Peyer's patch (tissue), 4 donors: ENCODE measurements at places on chromosomes 7 and 10.

DNA sequence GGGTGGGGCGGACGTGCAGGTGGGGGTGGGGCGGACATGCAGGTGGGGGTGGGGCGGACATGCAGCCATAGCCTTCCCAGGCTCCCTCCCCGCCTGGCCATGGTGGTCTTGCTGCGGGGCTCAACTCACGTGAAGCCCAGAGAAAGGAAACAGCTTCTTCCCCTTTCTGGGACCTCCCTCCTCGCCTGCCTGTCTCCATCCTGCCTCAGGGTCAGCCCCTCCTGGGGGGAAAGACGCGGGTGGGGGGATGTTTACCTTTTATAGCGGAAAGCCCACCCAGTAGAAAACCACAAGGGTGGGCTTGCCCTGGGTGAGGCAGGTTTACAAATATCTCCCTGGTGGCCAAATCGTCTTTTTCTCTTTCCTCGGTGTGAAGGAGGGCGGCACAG is 520.0 kb downstream of the GLRX3 start:
- DNase-seq: no peak

- no peak for DNase-seq
These were observed 31.5 kb downstream of the UNC5B start for GRCh38 chr10:71243756-71244395.

DNA sequence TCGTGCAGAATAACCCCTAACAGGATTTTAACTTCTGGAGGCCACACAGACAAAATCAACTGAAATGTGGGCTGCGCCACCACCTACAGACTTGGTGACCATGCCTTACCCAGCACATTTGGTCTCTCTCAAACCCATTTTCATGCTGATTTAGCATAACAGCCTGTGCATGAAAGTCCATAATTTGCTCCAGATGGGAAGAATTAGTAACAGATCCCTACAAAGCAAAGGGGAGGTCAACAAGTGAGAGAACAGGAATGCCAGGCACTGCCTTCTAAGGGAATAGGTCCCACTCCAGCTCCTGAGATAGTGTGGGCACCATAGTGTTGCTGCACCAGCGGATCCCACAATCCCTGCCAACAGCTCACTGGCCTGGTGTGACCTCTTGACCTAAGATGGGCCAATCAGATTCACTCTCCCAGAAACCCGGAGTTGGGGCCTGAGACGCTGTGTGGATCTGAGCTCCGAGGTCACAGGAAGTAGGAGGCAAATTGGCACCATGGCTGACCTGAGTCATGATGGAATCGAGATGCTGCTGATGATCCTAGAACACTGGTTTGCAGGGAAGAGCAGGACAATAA is 32.4 kb downstream of the SLIT1 start:
- DNase-seq: no peak

DNA sequence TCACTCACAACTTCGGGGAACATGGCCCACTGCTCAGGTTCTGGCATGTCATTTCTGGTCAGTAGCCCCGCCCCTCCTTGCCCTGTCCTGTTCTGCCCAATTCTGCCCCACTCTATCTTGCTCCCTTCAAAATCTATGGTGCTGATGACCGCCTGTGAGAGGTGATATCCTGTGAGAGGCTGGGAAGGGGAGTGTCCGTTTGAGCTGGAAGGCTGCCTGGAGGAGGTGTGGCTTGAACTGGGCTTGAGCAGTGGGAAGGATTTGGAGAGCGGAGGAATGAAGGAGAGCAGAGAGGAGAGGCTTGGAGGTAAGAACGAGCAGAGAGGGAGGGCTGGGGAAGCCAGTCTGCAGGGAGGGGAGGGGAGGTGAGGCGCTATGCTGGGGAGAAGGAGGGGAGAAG is 145.3 kb downstream of the RPS24 start:
- DNase-seq: no peak

DNA sequence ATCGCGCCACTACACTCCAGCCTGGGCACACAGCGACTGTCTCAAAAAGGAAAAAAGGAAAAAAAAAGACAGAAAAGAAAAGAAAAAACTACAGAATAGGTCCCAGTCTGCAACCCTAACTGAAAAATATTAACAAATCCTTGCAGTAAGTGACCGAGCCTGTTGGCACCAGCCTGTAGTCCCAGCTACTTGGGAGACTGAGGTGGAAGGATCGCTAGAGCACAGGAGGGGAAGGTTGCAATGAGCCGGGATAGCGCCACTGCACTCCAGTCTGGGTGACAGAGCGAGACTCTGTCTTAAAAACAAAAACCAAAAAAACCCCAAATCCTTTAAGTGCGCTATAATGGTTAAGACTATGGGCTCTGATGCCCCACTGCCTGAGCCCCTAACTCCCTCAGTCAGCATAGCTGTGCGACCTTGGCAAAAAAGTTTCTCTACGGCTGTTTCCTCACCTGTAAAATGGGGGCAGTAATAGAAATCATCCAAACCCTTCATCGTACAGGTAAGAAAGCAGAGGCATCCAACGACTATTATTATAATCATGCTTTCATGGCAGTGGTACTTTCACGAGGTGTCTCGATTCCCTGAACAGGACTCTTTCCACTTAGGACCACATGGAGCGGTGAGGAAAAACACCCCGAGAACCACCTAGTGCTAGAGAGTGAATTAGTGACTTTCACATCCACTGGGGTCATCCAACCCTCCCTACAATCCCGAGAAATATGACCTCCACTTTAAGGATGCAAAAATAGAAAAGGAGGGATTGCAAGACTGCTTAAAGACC is 755 bp downstream of the TOMM7 start:
- DNase-seq: no peak

DNA sequence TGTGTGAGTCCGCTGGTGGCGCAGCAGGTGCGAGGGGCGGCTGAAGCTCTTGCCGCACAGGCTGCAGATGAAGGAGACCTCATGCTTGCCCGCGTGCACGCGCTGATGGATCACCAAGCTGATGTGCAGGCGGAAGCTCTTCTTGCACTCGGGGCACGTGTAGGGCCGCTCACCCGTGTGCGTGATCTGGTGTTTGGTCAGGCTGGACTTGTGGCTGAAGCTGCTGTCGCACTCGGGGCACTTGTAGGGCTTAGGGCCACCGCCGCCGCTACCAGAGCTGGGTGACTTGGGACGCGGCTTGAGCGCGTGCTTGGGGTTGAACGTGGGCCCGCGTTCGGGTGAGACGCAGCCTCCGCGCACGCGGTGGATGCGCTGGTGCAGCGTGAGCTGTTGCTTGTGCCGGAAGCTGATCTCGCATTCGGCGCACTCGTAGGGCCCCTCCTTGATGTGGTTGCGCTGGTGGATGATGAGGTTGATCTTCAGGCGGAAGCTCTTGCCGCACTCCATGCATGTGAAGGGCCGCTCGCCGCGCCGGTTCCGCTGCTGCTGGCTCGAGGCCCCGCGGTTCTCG is 28.7 kb downstream of the ZNF777 start:
- no peak for DNase-seq

- DNase-seq: peak; percentile 74
These were observed at the start of gene SH2B2 for GRCh38 chr7:102286237-102287110. Gene SH2B2 (plus strand): TSS chr7:102286868. CDS start chr7:102300551, 13,683 bp downstream.

DNA sequence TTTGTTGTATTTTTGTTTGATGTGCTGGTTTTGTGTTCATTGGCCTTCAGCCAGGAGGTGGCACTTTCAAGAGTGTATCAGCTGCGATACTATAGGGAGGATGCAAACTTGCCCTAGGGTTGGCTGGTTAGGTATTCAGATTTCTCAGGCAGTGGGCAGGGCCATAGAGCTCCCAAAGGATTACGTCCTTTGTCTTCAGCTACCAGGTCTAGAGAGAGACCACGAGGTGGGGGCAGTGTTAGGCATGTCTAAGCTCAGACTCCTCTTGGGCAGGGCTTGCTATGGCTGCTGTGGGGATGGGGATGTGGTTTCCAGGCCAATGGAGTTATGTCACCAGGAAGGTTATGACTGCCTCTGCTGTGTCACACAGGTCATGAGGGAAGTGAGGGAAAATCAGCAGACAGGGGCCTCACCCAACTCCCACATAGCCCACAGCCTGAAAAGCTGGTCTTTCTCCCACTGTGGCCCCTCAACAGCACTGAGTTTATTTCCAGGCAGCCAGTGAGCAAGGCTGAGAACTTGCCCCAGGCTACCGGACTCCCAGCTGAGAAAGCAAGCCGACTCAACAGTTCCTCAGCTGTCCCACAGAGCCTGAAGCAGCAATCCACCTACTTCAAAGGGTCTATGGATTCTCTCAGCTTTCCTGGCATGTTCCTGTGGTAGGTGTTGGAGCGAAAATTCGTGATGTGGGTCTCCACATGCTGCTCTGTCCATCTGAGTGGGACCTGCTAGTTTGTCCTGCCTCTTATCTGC is 227.4 kb upstream of the COBL start:
- no peak for DNase-seq

DNA sequence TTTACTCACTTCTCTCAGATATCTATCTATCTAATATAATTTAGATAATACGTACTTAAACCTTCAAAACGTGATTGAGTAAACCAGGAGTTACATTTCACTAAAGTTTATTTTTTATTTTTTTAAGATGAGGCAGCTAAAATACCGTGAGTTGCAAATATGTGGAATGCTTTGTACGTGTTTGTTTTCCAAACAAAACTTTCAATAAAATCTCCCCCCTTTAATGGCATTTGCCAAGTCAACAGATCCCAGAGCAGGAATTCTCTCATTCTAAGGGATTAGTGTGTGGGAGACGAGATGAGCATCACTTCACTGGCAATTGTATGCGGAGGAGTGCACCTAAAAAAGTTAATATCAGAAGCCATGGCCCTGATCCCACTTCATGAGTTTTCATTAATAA is 53.7 kb upstream of the MAGI2 start:
- DNase-seq: no peak

DNA sequence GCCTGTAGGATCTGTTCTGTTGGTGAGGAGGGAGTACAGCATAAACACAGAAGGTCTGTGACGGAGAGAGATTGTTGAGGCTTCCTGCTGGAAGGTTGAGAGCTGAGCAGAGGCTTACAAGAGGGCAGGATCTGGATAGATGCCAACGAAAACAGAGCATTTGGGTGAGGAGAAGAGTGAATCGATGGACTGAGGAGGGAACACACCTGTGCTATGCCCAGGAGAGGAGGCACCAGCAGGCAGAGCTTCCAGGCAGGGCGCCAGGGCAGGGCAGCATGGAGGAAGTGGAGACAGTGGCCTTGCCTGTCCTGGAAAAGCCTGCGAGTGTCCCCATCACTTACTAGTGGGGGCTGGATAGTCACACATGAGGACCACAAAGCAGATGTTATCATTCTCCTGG is 282.9 kb downstream of the PAXIP1 start:
- DNase-seq: no peak

DNA sequence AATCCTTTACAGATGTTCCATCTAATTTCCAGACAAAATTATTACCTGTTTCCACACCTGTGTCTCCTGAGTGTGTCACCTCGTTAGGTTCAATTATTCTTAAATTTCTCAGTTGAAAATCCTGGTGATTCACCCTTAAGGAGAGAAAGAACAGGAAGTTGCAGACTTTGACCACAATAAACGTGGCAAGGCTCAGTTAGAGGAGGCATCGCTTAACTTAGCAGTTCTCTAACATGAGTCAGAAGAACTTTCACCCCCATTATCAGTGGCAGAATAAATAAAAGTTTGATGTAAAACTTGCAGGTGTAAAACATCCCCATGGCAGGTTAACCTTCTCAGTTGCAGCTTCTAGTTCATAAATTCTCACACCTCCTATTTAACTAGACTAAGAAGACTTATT is 8.3 kb downstream of the XPNPEP1 start:
- no peak for DNase-seq

DNA sequence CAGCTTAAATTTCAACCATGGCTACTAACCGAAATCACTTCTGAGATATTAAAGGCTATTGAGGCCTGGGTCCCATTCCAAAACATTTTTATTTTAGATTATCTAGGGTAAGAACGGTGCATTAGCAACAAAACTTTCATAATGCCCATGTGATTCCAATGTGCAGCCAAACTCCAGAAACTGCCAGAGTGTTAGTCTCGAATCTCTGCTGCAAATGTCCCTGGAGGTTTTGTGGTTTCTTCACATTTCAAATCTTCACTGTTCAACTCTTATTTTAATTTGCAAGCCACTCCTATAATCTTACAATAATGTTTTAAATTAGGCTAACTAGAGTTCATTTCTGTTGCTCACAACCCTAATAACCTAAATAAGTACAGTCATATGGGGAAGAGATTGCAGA is 357.0 kb downstream of the PHF14 start:
- DNase-seq: no peak

DNA sequence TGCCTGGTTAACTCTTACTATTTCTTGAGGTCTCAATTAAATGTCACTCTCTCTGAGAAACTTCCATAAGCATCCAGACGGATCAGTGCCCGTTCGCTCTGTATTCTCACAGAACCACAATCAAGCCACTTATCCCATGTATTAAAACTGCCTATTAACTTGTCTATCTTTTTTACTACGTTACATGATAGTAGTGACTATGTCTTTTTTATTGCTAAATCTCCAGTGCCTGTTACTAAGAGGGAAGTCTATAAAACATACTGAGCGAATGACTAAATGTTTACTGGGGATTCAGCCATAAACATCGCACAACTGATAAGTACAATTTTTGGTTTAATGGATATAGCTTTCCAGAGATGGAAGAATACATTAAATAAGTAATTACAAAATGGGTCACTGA is 399.9 kb downstream of the NXPH1 start:
- no peak for DNase-seq

- peak; percentile 57 for DNase-seq
These were observed 788 bp upstream of the CACNA2D1 start for GRCh38 chr7:82444220-82444909.

GRCh38 chr7:33904681-33905388 is 504 bp upstream of the BMPER start:
- peak; percentile 56 for DNase-seq

DNA sequence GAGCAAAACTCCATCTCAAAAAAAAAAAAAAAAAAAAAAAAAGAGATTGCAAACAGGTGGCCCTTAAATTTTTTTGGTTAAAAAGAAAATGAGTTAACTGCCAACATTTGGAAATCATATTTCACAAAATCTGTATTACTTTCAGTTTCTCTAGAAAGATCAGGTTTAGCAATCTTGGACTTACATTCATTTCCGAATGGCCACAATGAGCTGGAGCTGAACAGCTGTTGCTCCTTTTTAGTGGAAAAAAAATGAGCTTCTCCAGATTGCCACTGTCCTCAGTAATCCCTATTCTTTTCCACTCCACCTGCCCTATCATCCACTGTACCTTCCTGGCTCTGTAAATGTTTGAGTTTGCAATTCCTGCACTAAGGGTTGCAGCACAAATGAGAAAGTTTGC is 43.6 kb downstream of the RAB11FIP2 start:
- DNase-seq: no peak

GRCh38 chr7:43952028-43952427 is 25.8 kb downstream of the UBE2D4 start:
- DNase-seq: no peak

- DNase-seq: no peak
These were observed 76.6 kb downstream of the NRBF2 start for GRCh38 chr10:63209705-63210104.
